ENCODE measurements at places on chromosomes 3 and 15. TPM values are rescaled to one million over a fixed set of nuclear protein-coding genes. Genes with fewer than 3 reads are reported as not detected.

The SPTSSB gene
- total RNA-seq, result not detected

The AGBL1 gene
- not detected for total RNA-seq

The RPL39L gene
- 32.0 TPM for total RNA-seq

The FRMD5 gene
- 0.77 TPM for total RNA-seq

The GPR27 gene
- total RNA-seq, result 2.5 TPM

The ATP10A gene
- total RNA-seq, result 21.9 TPM

The FOXP1 gene
- 156 TPM for total RNA-seq

The IFT122 gene
- 26.9 TPM for total RNA-seq

The GALNT15 gene
- total RNA-seq, result 0.30 TPM

The GPR160 gene
- 14.4 TPM for total RNA-seq

The TCF12 gene
- total RNA-seq, result 108 TPM

The ALDH1L1 gene
- total RNA-seq, result 0.21 TPM

The CORO2B gene
- total RNA-seq, result 0.07 TPM

The SLC12A8 gene
- 2.2 TPM for total RNA-seq

Data from activated T-cell treated with anti-CD3 and anti-CD28 coated beads, Interleukin-2, amount 50 U/mL, for 72 hours (primary cell).